Endothelial cell (in vitro differentiated cells): ENCODE measurements at places on chromosomes 4 and X.

DNA sequence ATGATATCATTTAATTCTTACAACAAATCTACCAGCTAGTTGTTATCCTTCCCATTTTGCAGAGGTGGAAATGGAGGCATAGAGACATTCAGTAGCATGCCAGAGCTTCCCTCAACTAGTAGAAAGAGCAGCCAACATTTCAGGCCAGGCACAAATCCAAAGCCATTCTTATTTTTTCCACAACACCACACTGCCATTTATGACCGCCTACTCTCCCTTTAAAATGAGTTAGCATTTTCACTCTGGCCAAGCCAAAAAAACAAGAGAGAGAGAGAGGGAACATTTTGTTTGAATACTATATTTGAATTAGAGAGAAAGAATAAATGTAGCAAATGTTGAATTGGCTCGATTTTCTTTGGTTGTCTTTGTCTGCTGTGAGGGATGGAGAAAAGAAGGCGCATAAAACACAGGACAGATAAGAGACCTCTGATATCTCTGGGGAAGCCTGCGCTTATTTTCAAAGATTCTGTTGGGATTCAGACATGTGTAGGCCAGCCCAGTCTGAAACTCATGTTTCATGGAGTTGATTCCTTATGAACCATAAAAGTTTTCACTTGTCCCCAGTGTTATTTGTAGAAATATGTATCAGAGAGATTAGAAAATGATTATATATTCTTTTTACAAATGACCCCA is 265.7 kb downstream of the RAB28 start:
- DNase-seq = no peak

DNA sequence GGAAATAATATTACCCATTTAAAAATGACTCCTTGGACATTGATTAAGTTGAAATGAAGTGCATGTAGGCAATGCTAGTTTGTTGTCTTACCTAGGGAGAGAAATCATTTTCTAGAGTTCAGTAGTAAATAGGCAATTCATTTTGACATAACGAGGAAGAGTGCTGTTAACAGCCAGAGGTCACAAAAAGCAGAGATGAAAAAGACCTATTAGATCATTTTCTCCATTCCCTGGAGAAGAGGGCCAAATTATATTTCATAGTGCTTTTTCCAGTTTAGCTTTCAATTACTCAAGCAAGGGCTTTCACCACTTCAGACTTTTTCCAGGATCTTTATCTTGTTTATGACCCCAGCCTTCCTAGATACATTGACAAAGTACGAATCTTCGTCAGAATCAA is 374.3 kb upstream of the GALNT7 start:
- DNase-seq = no peak

DNA sequence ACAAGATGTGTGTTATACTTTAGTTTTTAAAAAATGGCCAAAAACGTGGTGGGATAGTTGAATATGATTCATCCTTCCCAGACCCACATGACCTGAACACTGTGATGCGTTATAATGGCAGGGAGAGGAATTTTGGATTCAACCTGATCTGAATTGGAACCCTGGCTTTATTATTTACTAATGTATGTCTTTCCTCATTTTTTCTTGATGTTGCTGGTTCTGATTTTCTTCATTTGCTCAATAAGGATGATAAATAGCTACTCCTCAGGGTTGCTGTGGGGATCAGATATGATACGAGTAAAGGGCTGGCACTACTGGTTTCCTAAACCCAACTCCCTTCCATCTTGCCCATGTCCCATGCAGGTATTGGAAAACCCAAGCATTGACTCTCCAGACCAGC is 24.2 kb upstream of the ACSL1 start:
- DNase-seq = no peak

DNA sequence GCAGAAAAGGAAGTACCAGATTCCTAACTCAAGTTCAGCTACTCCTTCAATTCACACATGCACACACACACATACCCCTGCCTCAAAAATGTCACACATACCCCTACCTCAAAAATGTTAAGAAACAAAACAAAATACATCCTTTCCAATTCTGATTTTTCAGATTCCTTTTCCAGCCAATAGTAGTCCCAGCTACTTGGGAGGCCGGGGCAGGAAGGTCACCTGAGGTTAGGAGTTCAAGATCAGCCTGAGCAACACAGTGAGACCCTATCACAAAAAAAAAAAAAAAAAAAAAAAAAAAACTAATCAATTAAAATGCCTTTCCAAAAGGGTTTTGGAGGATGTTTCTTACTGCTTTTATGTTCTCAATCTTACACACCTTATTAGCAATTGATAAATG is 138.0 kb downstream of the AFAP1 start:
- no peak for DNase-seq

GRCh38 chr4:101784957-101785356 is 5.6 kb upstream of the BANK1 start:
- DNase-seq = no peak

GRCh38 chr4:39126256-39127095 is 55.9 kb upstream of the WDR19 start:
- no peak for DNase-seq

GRCh38 chrX:80485543-80485942 is 65.3 kb downstream of the TENT5D start:
- no peak for DNase-seq
